ENCODE measurements at places on chromosomes 4 and X.

GRCh38 chrX:139639253-139639652 is 68.7 kb downstream of the MCF2 start:
- DNase-seq, result no peak

DNA sequence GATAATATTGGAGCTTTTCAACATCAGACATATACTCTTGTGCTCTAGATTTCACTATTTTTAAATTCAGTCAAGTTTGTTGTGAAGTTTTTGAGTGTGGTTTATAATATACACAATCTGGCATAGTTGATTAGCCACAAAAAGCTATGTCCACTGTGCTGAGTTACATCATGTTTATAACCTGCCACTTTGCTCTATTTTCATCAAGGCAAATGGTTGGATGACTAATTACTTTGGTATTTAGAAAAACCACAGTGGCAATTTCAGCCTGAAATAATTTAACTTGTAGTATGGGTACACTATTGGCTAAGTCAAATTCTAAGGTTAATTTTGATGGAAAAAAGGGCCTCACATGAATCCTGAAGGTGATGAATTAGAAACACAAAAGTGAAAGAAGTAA is 262.6 kb downstream of the C4orf33 start:
- DNase-seq, result no peak

- no peak for DNase-seq
Observed at GRCh38 chrX:48472851-48473703, 2.9 kb upstream of the FTSJ1 start.

GRCh38 chr4:145289403-145290076 is 109.2 kb upstream of the OTUD4 start:
- no peak for DNase-seq

DNA sequence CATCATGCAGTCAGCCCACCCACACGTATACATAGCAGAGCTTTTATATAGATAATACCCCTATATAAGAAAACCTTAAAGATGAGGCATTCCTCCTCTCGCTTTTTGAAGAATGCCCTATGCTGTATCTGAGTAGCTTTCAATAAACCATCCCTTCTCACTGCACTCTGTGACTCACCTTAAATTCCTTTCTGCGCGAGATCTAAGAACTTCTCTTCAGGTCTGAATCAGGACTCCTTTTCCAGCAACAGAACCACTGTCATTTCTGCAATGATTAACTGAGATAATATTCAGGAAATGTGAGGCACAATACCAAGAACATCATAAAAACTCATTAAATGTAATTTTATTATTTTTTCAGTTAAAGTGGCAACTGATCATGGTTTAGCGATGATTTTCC is 76.4 kb upstream of the DCLK2 start:
- no peak for DNase-seq

DNA sequence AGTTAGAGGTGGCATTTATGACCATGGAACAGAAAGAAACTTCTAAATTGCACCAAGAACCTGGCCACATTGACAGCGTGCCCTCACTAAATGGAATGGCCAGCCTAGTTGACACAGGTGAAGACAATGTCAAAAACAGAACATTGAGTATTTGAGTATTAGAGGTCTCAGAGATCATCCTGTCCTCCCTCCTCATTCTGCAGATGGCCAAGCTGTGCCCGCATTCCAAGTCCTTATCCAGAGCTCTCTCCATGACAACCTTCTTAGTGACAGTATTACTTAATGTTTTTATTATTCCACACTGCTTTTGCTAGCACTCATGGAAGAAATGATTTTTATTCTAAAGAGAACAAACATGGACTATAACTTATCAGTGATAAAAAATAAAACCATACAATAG is 9.9 kb upstream of the CCDC110 start:
- no peak for DNase-seq

DNA sequence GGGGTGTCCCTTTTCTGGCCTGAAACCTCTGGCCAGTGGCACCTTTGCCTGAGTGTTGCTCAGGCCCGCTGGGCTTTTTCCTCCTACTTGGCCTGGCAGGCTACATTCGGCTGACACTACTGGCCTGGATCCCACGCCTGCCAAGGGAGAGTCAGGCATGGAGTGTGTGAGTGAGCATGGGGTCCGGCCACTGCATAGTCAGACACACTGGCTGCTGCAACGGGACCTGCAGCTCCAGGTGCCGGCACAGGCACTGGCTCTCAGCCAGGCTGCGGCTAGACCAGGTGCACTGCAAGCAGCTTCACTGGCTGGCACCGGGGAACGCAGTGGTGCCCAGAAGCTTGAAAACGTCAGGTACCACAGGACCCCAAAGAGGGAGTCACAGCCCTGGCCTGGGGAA is 434.9 kb downstream of the ARHGAP24 start:
- no peak for DNase-seq

DNA sequence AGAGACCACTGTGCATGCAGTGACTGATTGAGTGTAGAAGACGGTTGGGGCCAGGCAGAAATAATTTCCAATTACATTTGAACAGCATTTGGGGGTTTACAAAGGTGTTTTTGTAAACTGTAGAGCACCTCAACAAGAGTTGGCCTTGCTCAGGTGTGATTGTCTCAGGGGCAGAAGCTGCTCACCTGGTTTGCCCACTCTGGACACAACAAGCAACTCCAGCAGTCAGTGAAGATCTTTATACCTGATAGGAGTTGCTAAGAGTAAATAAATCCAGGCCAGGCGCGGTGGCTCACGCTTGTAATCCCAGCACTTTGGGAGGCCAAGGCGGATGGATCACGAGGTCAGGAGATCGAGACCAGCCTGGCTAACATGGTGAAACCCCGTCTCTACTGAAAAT is 221.3 kb downstream of the RAB28 start:
- no peak for DNase-seq

- DNase-seq, result no peak
Observed at GRCh38 chrX:154308108-154308946, 12.7 kb downstream of the TKTL1 start.

- no peak for DNase-seq
Observed at GRCh38 chr4:127055357-127055756, 577.4 kb upstream of the INTU start.

DNA sequence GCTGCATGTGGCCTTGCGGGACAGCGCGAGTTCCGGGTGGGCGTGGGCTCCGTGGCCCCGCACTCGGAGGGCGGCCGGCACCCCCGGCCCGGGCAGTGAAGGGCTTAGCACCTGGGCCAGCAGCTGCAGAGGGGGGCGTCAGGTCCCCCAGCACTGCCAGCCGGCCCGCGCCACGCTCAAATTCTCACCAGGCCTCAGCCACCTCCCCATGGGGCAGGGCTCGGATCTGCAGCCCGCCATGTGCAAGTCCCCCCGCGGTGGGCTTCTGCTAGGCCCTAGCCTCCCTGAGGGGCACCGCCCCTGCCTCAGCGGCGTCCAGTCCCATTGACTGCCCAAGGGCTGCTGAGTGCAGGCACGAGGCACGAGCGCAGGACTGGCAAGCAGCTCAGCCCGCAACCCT is 2.6 kb upstream of the MCUB start:
- no peak for DNase-seq

DNA sequence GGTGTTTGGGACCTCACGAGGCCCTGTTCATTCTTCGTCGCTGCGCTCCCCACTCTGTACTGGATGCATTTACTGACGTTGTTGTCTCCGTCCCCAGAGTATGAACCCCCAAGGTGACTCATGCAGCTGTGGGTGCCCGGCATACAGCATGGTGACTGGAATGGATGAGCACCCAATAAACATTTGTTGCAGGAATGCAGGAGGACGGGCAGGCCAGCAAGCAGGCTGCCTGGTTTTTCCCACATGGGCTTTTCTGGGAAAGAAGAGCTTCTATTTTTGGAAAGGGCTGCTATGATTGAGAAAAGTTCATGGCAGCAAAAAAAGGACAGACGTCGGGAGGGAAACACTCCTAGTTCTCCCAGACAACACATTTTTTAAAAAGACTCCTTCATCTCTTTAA is 893 bp upstream of the SOD3 start:
- DNase-seq, result no peak

DNA sequence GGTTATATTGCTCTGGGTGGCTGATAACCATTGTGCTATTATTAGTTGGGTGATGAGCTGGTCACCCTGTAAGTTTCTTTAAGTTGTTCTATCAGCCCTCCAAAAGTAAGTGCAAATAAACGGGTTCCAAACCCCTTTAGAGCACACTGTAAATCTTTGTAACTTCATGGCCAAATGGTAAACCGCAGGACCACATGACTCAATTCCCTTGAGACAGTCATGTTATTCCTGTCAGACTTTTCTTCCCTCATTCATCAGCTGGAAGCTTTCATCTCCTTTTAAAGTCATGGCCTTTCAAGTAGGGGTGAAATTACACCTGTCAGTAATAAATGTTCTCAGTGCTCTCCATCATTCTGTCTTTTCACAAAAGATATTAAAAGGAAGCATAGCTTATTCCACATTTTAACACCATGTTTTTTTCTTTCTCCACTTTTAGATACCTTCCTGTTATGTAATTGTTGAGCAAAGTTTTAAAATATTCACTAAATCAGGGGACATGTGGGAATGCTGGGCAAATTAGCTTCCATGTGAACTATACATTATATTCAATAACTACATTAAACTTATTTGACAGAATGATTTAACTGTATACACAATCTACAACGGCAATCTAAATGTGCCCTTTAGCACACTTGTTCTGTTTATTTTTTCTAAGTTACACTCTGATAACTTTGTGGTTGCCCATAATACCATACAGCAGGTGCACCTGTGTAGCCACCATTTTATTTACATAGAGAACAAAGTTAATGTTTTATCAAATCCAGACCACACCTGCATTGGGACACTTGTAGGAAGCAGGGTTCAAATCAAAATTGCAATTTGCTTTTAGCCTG is 275.5 kb downstream of the CFAP299 start:
- DNase-seq, result no peak

GRCh38 chr4:97153042-97153441 is 990.2 kb downstream of the STPG2 start:
- DNase-seq, result no peak

- no peak for DNase-seq
Observed at GRCh38 chr4:25914670-25915352, 791 bp downstream of the SMIM20 start.

- DNase-seq, result no peak
Observed at GRCh38 chr4:149265645-149266044, 550.0 kb downstream of the IQCM start.

- DNase-seq, result no peak
Observed at GRCh38 chrX:150164971-150165600, 198.0 kb upstream of the MAMLD1 start.

GRCh38 chrX:20664774-20665173 is 398.1 kb upstream of the RPS6KA3 start:
- DNase-seq, result no peak

DNA sequence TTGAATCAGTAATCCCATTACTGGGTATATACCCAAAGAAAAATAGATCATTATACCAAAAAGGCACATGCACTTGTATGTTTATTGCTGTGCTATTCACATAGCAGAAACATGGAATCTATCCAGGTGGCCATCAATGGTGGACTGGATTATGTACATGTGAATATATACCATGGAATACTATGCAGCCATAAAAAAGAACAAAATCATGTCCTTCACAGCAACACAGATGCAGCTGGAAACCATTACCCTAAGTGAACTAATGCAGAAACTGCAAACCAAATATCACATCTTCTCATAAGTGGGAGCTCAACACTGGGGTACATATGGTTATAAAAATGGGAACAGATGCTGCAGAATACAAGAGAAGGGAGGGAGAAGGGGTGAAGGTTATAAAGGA is 110.7 kb downstream of the ABCB7 start:
- no peak for DNase-seq

DNA sequence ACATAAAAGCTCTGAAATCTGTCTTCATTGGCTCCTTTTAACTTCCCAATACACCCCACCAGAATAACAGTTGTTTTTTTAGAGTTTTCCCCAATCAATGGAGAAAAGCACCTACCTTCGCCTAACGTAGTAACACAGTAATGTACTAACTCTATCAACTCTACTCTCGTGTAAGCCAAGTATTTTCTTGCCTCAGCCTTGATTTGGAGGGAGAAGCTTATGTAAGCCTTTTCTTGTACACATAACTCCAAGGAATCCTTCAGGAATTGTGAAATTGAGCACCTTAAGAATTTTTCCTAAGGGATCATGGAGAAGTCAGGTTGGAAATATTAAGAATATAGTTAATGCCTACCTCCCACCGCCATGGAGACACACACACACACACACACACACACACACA is 181.2 kb downstream of the RAPGEF2 start:
- DNase-seq, result no peak

DNA sequence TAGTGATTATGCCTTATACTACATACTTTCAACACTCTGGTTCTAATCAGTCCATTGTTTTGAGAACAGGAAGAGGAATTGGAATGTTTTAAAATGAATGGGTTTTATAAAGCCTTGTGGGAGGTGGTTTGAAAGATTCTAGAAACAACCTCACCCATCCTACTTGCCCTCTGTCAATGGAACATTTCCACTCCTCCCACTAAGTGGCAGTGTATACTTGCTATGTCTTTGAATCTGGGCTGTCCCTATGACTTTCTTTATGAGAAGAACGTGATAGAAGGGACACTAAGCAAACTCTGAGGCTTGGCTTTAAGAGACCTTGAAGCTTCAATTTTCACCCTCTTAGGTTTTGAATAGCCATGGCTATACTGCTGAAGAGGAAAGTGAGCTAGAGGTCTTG is 611.2 kb downstream of the PPP4R3C start:
- no peak for DNase-seq

DNA sequence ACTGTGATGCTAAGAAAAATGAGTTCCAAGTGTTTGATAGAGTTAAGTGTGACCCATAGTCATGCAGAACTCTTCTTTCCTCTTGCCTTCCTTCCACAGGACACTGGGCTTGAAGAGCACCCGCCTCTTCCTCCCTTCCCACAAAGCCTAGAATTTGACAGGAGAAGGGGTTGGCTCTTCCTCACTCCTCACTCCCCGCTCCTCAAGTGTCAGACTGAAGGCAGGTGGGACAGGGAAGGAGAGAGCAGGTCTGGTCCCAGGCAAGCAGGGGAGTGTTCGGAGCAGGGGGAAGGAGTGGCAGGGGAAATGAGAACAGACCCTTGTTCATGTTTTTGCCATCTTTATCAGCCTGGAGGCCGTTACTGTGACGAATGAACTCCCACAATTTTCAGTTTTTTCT is 10.7 kb downstream of the MAGED2 start:
- DNase-seq, result no peak

DNA sequence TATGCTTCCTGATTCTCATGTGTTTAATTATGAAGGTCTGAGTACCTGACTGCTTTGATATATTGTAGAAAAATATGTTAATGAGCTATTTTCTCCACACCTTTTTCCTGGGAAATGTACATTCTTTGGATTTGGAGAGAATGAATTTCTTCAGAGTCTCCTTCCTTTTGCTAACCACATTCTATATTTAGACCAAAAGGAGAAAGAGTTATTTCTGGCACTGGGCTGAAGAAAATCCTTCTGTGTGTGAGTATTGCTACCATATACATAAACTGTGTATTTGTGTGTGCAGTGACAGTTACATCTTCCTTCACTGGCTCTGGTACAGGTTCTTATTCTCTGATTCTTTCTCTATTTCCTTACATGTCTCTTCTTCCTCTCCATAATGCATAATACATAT is 44.5 kb upstream of the PGRMC2 start:
- DNase-seq, result no peak

GRCh38 chr4:148487181-148487580 is 45.0 kb upstream of the NR3C2 start:
- no peak for DNase-seq

- peak; percentile 42 for DNase-seq
Observed at GRCh38 chr4:153464068-153464467, 2.1 kb upstream of the TMEM131L start.
